ENCODE measurements at places on chromosomes 11 and 22.

GRCh38 chr11:114564831-114565230, 5.2 kb upstream of the NXPE1 start:
- no peak for DNase-seq

DNA sequence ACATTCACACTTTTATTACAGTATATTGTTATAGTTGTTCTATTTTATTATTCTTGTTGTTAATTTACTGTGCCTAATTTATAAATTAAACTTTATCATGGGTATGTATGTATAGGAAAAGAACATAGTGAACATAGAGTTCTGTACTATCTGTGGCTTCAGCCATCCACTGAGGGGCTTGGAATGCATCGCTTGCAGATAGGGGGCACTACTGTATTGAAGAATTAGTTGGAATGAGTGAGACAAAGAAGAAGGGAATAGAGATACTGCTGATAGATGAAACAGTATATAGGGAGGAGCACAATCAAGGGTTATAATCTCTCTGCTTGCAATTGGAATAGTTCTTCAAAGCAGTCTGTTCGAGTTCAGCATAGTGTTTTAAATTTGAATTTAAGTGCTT, 432.2 kb downstream of the RAB38 start:
- DNase-seq: no peak

DNA sequence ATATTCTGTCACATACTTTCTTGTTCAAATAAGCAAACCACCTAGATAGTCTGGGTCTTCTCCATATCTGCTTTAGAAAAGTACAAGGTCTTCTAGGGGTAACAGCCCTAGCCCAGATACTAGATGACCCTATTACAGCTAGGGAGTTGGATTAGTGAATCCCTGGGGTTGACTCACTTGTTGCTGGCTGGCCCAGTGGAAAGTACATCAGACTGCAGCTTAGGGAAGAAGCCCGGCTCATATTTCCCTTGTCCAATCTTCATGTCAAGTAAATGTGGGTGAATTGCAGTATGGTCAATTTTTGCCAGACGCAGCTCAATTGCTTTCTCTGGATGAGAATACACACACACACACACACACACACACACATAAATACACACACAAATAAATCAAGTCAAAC, 79.1 kb upstream of the SCUBE2 start:
- DNase-seq: no peak

DNA sequence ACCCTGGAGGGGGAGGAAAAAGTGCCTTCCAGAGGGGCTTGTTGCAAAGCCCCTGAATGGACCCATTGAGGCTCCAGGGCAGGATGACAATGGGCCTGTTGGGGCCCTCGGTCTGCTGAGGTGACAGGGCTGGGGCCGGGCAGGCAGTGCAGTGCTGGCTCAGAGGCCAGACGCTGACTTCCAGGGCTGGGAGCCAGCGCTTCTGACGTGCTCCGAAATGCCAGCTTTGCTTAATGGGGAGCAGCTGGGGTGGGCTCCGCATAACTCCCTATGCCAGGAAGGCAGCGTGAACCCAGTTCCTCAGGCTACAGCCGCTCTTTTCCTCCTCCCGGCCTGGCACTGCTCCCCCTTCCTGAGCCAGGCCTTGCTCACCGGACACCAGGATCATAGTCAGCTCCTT, 17.7 kb downstream of the NAV2 start:
- no peak for DNase-seq

GRCh38 chr11:70343636-70344035, 54.7 kb upstream of the CTTN start:
- no peak for DNase-seq

DNA sequence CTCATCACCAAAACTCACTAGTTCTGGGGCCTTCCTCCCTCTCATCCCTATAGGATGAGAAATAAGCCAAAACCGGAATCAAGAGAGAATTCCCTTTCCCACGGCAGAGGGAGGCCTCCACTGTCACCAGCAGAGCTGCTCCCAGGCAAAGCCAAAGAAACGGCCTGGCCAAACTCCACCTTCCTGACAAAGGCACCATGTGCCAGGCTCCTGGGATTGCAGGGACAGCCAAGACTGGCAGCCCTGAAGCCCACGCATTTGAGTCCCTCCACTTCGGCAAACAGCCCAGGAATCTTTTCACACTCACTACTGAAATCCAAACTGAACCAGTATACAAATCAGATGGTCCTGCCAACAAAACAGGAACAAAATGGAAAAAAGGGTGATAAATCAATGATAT, 6.1 kb downstream of the SMCO4 start:
- no peak for DNase-seq

GRCh38 chr22:24066260-24066659, 55.2 kb downstream of the CABIN1 start:
- DNase-seq: no peak

GRCh38 chr11:130066338-130066737, 3.4 kb upstream of the APLP2 start:
- DNase-seq: no peak

Data from activated CD4-positive, alpha-beta T cell treated with anti-CD3 and anti-CD28 coated beads for 36 hours (primary cell).